ENCODE measurements at places on chromosomes 6 and 20. TPM values are rescaled to one million over a fixed set of nuclear protein-coding genes. Genes with fewer than 3 reads are reported as not detected.

DNA sequence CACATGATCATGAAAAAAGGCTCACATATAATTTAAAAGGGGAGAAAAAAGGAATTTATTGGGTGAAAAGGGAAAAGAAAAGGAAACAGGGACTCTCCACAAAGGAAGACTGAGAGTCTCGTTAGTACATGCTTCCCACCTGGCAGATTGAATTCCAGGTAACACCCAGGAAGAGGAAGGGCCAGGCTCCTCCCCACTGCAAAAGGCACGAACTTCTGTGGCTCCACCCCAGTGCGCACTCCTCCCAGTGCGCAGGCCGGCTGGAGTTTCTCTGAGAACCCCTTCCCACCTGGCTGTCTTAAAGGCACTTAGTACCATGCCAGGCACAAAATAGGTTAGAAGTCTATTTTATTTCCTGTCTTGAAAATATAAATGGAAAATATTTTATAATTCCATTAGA, 129.8 kb downstream of the COL12A1 start:
- DNase-seq: no peak

The MCCD1 gene
- total RNA-seq: not detected

- DNase-seq: no peak
Measured at GRCh38 chr6:18323935-18324705, 59.8 kb upstream of the DEK start.

The CDSN gene
- total RNA-seq: not detected

DNA sequence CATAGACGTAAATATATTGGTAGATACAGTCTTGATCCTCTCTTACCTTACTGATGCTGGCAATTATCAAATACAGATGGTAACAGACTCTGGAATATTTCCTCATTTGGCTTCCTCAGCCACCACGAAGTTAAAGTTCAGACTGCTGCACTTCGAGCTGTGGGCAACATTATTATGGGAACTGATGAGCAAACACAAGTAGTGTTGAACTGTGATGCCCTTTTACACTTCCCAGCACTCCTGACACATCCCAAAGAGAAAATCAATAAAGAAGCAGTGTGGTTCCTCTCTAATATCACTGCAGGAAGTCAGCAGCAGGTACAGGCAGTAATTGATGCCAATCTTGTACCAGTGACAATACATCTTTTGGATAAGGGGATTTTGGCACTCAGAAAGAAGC, 162.7 kb upstream of the NT5E start:
- no peak for DNase-seq

DNA sequence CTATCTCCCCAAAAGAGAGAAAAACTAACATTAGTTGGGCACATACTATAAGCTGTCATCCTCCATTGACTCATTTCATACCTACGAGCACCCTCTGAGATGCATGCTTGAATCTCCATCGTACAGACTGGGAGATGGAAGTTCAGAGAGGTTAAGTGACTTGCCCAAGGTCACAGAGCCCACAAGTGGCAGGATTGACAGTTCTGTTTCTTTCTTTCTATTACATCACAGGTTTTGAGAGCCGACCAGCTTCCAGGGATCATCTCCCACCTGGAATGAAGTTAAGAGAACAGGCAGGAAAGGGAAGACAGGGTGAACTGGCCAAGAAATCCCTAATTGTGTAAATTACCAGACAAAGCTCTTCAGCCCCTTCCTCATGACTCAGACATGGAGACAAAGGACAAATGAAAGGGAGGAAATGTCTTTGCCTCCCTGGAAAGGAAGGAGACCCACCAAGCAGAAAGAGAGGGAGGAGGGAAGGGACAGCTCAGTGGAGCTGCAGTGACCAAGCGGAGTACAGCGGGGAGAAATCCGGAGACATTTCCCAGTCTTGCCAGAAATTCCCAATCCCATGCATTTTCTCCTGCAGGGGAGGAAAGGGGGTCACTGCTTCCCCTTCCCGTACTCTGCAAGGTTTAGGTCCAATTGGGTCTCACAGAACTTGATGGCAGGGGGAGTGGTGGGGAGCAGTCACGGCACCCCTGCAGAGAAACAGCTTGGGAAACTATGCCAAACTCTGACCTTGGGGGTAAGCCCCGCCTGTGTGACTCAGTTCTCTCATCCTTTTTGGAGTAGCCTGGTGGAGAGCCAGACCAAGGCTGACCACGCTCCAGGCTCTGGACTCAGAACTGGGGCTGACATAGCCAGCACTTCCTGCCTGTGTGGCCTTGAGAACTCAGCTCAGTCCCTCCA, 154.3 kb downstream of the ANKRD60 start:
- no peak for DNase-seq

DNA sequence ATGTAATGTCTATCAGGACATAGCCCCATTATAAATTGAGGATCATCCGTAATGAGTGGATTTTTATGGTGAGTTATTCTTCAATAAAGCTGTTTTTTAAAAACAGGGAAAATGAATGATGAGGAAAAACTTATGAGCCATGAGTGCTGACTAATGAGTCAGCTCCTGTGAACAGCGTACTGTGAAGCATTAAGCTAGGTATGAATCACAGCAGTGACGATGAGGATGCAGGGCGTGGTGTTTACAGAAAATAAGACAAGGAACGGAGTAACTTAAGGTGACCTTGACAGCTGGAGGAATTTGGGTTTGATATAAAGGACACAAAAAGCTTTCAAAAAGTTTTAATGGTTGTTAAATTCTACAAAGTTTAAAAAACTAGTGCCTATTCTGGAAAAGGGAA, 96.3 kb downstream of the FOXF2 start:
- no peak for DNase-seq

The DDO gene
- not detected for total RNA-seq

The SH3BGRL2 gene
- total RNA-seq: 13.8 TPM

- no peak for DNase-seq
Measured at GRCh38 chr6:39114388-39114703, 640 bp downstream of the SAYSD1 start.

- no peak for DNase-seq
Measured at GRCh38 chr6:23282252-23283021, 713.1 kb downstream of the HDGFL1 start.

The ENPP4 gene
- 2.8 TPM for total RNA-seq

DNA sequence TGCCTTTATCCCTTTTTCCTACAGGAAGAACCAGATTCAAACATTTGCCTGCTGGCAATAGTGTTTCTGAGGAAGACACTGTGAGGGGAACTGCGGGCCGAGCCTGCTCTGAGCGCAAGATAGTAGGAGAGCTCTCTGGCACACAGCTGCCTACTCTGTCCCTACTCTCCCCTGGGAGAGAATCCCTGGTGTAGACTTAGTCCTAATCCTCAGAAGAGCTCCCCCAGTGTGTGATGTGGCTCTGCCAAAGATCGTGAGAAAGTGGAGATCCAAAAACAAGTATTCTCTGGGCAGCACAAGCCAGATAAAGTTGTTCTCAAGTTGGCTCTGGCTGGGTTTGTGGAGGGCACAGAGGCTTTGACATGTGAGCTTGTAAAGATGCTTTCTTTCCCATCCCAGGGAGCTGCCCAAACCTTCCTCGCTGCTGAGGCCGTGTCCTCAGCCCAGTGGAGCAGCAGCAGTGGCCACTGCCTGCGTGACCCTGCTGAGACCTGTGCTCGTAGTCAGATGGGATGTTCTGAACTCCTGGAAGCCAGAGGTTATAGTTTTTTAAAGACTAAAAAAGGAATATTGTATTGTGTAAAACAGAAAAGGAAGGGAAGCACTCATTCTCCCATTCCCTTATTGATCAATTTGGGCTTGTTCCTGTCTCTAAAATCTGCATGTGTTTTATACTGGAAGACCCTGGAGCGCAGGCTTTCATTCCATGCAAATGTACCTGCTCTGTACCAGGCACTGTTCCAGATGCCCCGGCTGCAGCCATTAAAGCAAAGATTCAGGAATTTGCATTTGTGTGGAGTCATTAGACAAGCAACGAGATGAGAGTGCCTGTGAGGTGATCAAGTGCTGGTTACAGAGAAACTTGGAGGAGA, 30.7 kb downstream of the PNLDC1 start:
- DNase-seq: peak; percentile 50

- no peak for DNase-seq
Measured at GRCh38 chr6:130908958-130909357, 81.8 kb downstream of the SMLR1 start.

GRCh38 chr6:109411034-109411433, 28.8 kb upstream of the CD164 start:
- DNase-seq: no peak

- peak; percentile 12 for DNase-seq
Measured at GRCh38 chr6:124073021-124073420, 269.4 kb downstream of the NKAIN2 start.

GRCh38 chr6:119978274-119978889, 628.8 kb upstream of the MAN1A1 start:
- DNase-seq: no peak

DNA sequence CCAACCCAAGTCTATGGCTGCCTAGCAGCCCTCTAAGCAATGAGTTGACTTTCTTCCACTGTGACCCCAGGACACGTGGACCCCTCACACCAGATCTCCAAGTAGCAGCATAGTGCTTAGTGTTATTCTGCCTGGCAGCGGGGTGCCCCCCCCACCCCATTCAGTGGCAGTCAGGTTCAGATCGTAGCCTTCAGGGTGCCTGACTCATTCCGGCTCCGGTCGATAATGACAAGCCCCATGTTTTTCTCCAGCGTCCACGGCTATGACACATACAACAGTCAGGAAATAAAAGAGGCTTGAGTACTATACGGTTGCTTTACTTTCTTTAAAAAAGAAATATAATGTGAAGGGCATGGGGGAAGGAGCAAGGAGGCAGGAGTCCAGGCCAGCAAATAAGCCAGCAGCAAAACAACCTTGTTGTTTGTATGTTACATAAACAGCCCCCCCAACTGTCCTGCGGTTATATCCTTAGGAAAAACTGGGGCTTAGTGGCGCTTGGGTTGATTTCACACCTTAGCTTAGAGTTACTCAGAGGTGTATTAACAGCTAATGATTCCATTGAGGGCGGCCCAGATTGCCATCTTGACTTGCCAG, 23.1 kb downstream of the GNAS start:
- no peak for DNase-seq

DNA sequence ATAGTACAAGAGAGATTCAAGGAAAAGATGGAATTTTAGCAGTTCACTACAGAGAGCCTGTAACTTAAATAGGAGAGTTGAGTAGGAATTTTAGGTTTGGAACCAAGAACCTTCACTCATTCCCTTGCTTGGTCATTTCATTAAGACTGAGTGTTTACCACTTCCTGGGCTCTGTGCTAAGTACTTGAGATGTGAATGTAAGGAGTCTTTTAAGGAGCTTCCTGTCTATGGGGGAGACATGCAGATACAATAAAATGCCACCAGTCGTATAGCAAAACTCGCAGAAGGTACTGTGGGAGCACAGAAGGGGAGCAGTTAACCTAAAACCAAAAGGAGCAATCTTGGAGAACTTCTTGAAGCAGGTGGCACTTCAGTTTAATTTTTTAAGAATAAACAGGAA, 204.2 kb downstream of the SLC24A3 start:
- DNase-seq: no peak

- DNase-seq: peak; percentile 73
Measured at GRCh38 chr6:44001318-44002066, 125.8 kb downstream of the MRPL14 start.

- no peak for DNase-seq
Measured at GRCh38 chr6:15956205-15957106, 172.4 kb upstream of the MYLIP start.

GRCh38 chr6:45495429-45496084, 117.8 kb upstream of the SUPT3H start:
- DNase-seq: no peak

The SAMD3 gene
- total RNA-seq: 1.2 TPM

DNA sequence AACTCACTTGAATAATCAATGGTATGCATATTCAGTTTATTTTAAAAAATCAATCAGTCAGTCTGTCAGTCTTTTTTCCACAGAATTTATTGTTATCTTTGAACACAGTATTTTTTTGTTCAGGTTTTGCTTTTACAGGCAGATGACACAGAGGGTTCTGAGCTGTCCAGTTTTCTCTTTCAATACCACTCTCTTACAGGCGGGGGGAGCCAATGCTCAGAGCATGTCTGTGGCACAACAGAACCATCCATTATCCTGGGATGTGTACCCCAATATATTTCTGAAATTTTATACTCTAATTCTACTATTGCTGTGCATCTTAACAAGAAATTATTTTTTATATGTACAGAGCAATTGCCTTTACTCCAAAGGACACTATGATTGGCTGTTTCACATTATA, 21.2 kb downstream of the ROS1 start:
- no peak for DNase-seq

- peak; percentile 77 for DNase-seq
Measured at GRCh38 chr20:11676630-11677287, 240.9 kb upstream of the BTBD3 start.

The FAM162B gene
- total RNA-seq: 1.6 TPM

- DNase-seq: no peak
Measured at GRCh38 chr20:10861619-10862018, 187.8 kb upstream of the JAG1 start.

The LZTS3 gene
- total RNA-seq: 39.4 TPM

The CUTA gene
- 243 TPM for total RNA-seq

- peak; percentile 33 for DNase-seq
Measured at GRCh38 chr6:2448826-2449571, 203.6 kb upstream of the GMDS start.
